Sigmoid colon (tissue), 7 donors: ENCODE measurements at places on chromosomes 2 and 18.

GRCh38 chr18:36724169-36724568 is 104.6 kb downstream of the TPGS2 start:
- no peak for DNase-seq

GRCh38 chr2:209495855-209496585 is 72.2 kb downstream of the MAP2 start:
- DNase-seq, result no peak

DNA sequence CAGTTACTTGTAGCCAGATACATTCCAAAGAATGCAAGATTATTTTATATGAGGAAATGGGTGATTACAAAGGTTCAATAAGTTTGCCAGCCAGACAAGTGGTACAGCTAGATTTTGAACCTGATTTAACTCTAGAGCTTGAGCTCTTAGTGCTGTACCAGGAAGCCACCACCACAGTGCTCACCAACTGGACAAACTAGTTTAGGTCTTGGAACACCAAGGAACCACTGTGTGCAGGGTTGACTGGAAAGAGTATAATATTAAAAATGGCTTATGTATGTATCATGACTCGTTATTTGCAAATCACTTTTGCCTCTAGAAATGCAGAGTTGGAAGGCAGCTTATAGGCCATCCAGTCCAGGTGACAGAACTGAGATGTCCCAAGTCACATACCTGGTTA is 177.2 kb downstream of the TXNL1 start:
- no peak for DNase-seq

GRCh38 chr2:142425551-142425950 is 294.7 kb upstream of the LRP1B start:
- no peak for DNase-seq

DNA sequence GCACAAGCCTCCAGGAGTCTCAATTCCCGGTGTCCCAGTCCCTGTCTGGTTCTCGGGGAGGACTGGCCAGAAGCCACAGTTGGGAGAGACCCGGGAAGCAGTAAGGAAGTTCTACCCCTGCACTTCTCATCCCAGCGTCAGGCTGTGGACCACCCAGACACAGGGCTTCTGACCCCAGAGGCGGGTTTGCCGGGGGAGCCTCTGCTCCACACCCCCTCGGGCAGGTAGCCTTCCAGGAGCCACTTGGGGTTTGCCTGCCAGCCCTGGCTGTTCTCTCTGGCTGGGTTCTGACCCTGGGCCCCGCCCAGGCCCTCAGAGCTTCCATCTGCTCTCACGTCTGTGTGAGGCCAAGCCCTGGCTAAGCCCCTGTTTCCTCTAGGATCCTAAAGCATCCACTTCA is 94.4 kb upstream of the GPC1 start:
- DNase-seq, result no peak

- no peak for DNase-seq
Measured at GRCh38 chr18:3463051-3463450, 13.1 kb downstream of the TGIF1 start.

DNA sequence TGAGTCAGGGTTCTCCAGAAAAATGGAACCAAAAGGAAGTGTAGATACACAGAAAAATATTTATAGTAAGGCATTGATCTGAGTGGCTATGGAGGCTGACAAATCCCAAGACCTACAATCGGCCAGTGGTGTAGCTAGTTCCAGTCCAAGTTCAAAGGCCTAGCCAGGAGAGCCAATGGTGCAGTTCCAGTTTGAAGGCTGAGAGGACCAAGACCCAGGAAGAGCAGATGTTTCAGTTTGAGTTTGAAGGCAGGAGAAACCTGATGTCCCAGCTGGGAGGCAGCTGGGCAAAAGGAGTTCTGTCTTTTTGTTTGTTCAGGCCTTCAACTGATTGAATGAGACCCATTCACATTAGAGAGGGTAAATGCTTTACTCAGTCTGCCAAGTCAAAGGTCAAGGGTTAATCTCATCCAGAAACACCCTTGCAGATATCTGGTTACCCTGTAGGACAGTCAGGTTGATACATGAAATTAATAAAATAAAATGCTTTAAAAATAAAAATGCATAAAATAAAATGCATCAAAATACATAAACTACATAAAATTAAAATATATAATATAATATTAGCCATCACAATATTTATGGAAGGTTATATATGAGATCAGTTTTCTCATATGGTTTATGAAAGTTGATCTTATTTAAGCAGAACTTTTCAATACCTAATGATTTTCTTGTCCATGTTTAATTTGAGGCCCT is 38.7 kb downstream of the KCNE4 start:
- DNase-seq, result no peak

DNA sequence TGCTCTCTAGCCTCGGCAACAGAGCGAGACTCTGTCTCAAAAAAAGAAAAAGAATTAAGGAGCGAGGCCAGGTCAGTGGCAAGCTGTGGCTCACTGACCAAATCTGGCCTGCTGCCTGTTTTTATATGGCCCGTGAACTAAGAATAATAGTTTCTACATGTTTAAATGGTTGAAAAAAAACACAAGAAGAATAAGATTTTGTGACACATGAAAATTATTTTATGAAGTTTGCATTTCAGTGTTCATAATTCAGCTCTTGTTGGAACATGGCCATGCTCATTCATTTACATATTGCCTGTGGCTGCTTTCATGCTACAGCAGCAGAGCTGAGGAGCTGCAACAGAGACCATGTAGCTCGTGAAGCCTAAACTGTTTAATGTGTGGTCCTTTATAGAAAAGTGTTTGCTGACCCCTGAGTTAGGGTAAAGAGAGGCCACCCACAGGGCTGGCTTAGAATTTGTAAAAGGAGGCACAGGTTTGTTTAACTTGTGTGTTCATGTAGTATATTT is 59.5 kb downstream of the MFSD6 start:
- DNase-seq, result no peak

GRCh38 chr2:207184768-207185167 is 19.0 kb upstream of the KLF7 start:
- DNase-seq, result no peak

- no peak for DNase-seq
Measured at GRCh38 chr2:127425540-127426490, 7.6 kb downstream of the PROC start.

- DNase-seq, result no peak
Measured at GRCh38 chr18:27605107-27605834, 420.2 kb upstream of the CHST9 start.

- no peak for DNase-seq
Measured at GRCh38 chr2:144508172-144508851, 11.6 kb downstream of the ZEB2 start.

DNA sequence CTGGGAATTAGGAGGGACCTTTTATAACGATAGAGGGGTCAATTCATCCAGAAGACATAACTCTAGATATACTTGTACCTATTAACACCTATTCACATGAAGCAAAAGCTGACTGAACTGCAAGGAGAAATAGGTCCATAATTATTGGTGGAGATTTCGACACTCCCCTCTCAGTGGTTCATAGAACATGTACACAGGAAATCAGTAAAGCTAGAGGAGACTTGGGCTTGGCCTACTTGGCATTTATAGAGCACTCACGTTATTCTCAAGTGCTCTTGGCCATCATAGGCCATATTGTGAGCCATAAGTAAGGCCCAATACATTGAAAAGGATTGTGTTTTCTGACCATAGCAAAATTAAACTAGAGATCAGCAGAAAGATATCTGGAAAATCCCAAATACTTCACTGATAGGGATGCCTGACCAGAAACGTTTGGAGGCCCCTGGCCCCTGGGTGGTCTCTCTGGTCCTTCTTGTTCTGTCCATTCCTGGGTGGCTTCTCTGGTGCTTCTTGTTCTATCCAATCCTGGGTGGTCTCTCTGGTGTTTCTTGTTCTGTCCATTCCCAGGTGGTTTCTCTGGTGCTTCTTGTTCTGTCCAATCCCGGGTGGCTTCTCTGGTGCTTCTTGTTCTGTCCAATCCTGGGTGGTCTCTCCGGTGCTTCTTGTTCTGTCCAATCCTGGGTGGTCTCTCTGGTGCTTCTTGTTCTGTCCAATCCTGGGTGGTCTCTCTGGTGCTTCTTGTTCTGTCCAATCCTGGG is 49.0 kb downstream of the SNED1 start:
- DNase-seq, result no peak

DNA sequence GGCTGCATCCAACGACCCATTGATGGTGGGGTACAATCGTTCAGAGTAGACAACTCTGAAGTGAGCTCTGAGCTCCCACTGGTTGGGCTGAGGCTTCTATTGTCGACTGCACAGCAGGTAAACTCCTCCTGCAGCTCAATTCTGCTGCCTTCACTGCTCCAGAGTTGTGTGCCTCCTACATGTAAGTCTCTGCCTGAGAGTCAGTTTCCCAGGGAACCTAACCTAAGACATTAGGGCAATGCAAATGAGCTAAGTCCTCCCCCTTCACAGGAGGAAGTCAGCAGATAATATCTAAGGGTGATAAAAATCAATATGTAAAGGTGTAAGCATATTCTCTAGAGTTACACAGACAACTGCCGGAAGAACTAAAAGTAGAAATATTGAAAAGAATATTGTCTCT is 22.5 kb upstream of the ACYP2 start:
- DNase-seq, result no peak

GRCh38 chr2:174145827-174146226 is 102.5 kb downstream of the OLA1 start:
- no peak for DNase-seq

GRCh38 chr18:69397096-69397495 is 3.6 kb upstream of the DOK6 start:
- DNase-seq, result no peak

- no peak for DNase-seq
Measured at GRCh38 chr18:31512203-31512764, 14.3 kb downstream of the DSG2 start.

GRCh38 chr2:239322416-239323086 is 78.3 kb downstream of the HDAC4 start:
- DNase-seq, result no peak

GRCh38 chr2:25362434-25363145 is 20.9 kb upstream of the DNMT3A start:
- peak; percentile 79 for DNase-seq

DNA sequence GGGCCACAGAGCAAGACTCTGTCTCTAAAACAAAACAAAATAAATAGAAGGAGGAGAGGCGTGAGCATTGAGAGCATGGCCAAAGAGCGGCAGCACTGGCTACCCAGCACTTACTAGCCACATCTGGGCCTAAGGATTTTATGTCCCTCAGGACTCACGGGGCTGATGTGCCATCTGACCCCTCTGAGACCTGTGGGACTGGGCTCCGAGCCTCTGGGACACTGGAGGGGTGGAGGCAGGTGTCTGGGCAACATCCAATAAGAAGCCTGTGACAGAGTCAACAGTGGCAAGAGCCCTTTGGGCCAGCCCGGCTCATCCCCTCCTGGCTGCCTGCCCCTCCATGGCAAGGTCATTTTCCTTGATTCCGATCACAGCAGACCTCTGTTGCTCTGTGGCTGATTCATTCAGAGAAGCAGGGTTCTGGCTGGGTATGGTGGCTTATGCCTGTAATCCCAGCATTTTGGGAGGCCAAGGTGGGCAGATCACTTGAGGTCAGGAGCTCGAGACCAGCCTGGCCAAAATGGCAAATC is 60.7 kb downstream of the RRM2 start:
- DNase-seq, result no peak

GRCh38 chr2:239267288-239267951 is 133.4 kb downstream of the HDAC4 start:
- DNase-seq, result peak; percentile 87

DNA sequence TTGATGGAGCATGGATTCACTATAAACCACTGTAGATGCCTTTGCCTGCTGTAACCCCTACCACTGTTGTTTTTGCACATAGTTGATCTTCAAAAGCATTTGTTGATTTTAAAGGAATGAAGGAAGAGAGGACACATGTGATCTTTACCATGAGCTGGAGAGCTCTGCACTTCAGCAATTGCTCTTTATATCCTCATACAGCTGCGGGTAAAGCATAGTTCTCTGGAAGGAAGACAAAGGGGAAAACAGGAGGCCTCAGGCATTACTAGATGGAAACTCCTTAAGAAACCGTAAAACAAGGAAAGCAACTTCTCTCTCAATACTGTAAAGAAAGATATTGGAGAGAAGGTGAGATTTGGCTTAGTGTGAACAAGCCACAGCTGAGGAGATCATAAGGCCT is 60.6 kb downstream of the SCG2 start:
- DNase-seq, result no peak

DNA sequence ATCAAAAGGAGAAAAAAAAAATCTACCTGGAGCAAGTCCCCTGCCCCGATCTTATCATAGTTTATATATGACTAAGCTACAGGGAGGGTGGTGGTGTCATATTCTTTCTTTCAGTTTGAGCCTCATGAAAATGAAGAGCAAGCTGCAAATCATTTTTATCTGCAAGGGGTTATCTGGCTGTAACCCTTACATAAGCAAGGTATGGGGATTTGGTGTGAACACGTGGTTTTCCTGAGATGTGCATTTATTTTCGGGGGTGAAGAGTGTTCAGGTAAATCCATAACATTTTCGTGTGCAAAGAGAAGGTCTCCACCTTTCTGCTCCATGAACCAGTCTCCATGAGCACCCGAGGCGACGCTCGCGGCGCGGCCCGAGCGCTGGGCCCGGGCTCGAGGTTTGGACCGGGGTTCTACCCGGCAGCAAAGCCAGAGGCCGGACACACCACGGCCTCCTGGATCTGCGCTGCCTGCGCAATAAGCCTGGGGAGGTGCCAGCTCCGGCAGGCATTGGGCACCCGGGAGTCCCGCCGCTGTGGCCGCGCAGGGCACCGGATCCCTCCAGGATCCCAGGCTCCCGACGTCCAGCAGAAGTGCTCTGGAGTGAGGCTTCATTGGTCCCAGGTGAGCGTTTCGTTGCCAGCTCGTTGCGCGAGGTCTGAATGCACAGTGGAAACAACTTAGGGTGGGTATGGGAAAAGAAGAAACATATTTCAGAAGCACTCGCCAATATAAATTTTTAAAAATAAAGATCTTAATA is 36.1 kb upstream of the GPD2 start:
- peak; percentile 95 for DNase-seq

DNA sequence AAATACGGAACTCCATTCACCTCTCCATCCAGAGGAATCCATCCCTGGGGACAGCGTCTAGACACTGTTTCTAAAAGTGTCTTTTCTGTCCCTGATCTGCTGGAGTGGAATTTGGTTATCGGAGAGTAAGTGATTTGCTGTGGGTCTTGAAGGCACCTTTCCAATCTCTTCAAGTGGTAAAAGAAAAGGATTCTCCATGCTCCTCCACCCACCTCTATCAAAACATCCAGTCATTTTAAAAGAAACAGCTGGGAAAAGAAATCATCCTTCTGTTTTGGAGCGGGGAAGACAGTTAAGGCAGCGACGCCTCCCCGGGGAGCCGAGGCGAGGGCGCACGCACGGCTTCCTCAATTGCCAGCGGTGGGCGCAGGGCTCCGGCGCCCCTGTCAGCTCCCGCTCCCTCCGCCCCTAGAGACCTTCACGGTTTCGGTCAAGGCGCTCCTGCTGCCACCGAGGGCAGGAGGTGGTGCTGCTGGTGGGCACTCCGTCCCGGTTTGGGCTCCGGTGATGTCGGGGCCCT is 547 bp downstream of the SLC35F5 start:
- no peak for DNase-seq

- DNase-seq, result peak; percentile 84
Measured at GRCh38 chr2:69012310-69013141, 453 bp upstream of the ANTXR1 start.

- no peak for DNase-seq
Measured at GRCh38 chr2:207525296-207525695, 4.5 kb upstream of the CREB1 start.

GRCh38 chr18:44048435-44048834 is 632.3 kb upstream of the SETBP1 start:
- no peak for DNase-seq
